ENCODE measurements at places on chromosomes 11 and 22.

GRCh38 chr11:104883342-104883741, 14.9 kb downstream of the CASP12 start:
- no peak for DNase-seq

GRCh38 chr11:45879803-45880686, 5.4 kb upstream of the MAPK8IP1 start:
- no peak for DNase-seq

- DNase-seq, result peak; percentile 51
These were observed 31.6 kb upstream of the CBX7 start for GRCh38 chr22:39183991-39184585.

GRCh38 chr11:94546162-94546470, 2.4 kb downstream of the FUT4 start:
- DNase-seq, result no peak

DNA sequence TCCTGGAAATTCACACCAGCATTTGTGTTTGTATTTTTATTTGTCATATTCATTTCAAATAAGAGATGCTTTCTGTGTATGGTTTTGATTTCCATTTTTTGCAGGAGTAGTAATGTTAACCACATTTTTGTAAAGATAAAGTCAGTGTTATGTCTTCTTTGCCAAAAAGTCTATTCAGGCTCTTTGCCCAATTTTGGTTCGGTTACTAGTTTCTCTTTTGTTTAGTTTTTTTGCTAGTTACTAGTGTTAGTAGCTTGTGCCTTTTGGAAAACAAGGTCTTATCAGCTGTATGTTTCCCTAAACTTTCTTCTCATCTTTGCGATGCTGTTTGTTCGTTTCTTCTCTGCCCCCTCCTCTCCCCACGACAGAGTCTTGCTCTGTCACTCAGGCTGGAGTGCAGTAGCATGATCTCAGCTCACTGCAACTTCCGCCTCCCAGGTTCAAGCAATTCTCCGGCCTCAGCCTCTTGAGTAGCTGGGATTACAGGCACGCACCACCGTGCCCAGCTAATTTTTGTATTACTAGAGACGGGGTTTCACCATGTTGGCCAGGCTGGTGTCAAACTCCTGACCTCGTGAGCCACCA, 112.3 kb upstream of the GRK3 start:
- peak; percentile 10 for DNase-seq

DNA sequence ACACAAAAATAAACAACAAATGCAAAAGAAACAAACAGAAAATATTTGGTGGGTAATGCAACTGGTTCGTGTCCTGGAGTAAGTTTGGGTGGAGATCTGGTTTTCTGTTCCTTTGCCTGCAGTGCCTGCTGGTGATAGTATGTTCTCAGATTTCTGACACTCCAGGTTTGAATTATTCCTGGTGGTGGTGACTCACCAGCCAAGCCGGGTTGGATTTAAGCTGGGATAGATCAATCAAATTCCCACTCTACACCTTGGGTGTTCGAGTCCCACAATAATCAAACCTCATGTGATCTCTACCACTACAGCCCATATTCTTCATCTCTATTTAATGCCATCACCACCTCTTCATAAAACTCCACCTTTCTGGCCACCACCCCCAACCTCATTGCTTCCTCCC, 421.8 kb downstream of the NTM start:
- DNase-seq, result no peak

- no peak for DNase-seq
These were observed 62.9 kb downstream of the JAM3 start for GRCh38 chr11:134131628-134132244.

GRCh38 chr22:46090036-46090591, 60.2 kb upstream of the PPARA start:
- no peak for DNase-seq

GRCh38 chr11:103649401-103649895, 387.0 kb upstream of the DDI1 start:
- DNase-seq, result no peak

DNA sequence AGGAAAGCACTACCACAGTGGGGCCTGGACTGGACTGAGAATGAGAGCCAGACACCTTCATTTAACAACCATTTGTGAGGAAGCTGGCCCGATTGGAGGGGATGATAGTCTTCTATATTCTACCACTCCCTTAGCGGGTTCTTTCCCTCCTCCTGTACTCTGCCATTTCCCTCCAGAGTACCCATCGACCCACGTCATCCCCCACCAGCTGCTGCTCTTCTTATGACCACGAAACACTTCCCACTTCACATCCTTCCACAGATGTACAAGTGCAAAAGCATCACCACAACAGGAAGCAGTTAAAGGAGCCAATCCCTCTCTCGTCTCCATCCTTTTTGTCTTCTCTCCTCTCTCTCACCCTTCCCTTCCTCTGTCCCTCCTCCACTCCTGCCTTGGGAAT, 18.0 kb upstream of the UBASH3B start:
- DNase-seq, result no peak

DNA sequence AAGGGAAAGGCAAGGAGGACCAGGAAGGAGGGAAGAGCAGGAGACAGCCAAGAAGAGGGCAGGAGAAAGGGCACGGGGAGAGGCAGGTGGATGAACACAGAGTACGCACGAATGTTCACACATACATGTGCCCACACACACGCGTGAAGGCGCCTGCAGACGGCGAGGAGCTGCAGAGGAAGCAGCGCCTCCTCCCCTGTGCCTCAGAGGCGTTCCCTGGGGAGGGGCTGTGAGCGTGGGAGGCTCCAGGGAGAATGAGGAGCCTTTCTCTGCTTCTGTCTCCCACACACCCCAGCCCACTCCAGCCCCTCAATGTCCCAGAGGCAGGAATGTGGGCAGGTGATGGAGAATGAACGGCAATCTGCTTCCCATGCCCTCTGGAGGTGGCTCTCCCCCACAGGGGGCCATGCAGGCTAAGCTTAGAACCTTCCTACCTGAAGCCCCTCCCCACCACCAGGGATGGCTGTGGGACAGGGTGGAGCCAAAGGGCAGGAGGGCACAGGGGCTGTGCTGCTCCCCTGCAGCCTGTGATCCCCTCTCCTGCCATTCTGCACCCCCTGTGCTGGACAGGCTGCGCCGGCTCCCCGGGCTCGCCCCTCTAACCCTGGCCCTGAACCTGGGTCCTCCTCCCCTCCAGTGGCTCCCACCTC, 25.3 kb downstream of the PPM1F start:
- no peak for DNase-seq

DNA sequence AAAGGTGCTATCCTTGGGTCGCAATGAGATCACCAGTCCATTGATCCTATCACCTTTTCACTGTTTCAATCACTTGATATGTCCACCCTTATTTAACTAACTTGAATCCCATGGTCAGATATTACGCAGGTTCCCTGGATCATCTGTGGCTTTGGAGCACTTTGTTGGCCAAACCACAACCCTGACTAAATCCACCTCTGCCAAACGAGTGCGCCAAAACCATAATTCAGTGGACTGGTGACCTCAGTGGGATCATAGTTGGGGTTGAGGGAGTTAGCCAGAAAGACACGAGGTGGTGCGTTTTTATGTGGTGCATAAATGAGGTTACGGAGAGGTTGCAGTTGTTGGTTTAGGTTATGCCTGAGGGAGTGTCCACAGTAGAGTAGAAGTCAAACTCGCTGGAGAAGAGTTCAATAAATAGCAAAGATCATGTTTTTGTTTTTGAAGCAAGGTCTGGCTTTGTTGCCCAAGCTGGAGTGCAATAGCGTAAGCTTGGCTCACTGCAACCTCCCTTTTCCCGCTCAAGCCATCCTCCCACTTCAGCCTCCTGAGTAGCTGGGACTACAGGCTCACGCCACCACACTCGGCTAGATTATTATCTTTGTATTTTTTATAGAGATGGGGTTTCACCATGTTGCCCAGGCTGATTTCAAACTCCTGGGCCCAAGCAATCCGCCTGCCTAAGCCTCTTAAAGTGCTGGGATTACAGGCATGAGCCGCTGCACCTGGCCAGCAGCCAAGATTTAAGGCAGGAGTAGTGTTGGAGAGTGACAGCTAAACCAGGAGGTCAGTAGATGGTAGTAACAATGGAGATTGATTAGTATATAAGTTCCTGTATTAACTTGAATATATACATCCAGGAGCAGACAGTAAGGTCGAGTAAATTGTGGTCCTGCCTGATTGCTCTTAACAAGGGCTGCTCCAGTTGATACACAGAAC, 4.5 kb downstream of the FOXR1 start:
- DNase-seq, result no peak

- DNase-seq, result no peak
These were observed 76.6 kb downstream of the WT1 start for GRCh38 chr11:32358729-32359128.

- no peak for DNase-seq
These were observed 83.7 kb downstream of the MYO7A start for GRCh38 chr11:77211594-77212251.

DNA sequence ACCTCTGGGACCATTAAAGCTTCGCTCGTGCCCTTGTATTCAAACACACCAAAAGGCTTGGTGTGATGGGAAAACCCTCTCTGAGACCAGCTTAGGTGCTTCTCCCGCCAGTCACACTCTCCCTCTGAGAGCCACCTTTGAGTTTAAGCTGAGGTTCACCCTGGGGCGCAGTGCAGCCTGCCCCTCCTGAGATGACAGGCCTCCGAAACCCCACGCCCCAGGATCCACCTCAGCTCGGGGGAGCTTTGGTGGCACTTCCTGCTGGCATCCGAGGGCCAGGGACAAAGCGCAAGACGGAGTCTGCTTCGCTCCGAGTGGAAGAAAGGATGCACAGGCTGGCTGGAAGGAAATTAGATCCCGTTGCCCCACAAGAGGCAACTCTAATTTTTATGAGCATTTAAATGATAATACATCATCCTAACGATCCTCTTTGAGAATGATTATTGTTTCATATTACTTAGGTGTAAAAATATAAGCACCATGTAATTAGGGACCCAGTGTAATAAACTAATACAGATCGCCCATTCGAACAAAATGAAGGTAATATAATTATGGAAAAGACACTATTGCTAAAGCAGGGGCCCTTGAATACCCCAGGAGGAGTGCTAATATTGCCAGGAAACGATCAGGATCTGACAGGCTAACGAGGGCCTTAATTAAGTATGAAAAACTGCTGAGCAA, 134.7 kb downstream of the CEP164 start:
- DNase-seq, result no peak

DNA sequence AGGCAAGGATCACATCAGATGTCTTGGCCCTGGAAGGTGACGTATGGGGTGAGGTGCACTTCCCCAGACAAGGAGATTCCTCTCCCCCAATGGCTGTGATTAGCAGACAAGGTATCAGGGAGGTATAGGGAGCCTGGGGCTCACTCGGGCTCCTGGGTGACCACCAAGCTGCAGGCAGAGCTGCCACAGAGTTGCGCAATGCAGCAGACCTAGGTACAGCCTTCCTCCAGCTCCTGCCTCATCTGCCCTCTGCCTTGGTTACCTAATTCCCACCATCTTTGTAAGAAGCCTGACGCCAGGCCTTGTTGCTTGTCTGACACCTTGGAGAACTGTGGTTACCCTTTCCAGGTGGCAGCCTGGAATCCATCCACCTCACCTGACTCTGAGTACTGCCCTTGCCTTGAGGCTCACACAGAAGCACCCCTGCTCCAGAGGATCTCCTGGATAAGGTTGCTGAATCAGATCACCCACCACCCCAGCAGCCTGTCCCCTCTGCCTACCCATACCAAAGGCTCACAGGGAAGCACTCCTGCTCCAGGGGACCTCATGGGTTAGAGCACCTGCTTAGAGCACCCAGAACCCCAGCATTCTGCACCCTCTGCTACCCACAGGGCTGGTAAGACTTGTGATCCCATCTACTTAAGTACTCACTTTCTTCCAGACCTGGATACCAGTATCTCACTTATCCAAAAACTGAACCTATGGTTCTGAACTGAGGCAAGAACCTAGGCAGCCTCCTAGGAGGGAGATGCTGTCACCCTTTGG, 40.4 kb downstream of the GAB4 start:
- DNase-seq, result no peak

- DNase-seq, result no peak
These were observed 206.2 kb upstream of the MTMR2 start for GRCh38 chr11:96130061-96130620.

- no peak for DNase-seq
These were observed 18.5 kb upstream of the SLC25A1 start for GRCh38 chr22:19196841-19197612.

DNA sequence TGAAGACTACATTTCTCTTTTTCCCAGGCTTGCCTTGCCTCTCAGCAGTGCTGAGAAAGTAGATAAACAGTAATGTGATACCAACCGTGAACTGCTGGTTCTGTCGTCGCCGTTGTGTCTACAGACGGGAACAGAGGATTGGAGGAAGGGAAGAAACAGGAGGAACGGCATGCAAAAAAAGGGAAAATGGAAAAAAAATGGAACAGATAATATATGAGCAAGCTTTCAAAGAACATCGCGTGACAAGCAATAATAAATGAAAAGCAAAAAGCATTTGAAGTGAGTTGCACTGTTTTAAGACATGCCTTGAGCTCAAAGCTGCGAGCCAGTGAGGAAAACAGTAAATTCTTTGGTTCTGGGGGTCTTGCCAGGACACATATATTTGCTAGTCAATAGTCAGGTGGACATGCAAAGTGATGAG, 305.9 kb downstream of the CADM1 start:
- DNase-seq, result no peak

DNA sequence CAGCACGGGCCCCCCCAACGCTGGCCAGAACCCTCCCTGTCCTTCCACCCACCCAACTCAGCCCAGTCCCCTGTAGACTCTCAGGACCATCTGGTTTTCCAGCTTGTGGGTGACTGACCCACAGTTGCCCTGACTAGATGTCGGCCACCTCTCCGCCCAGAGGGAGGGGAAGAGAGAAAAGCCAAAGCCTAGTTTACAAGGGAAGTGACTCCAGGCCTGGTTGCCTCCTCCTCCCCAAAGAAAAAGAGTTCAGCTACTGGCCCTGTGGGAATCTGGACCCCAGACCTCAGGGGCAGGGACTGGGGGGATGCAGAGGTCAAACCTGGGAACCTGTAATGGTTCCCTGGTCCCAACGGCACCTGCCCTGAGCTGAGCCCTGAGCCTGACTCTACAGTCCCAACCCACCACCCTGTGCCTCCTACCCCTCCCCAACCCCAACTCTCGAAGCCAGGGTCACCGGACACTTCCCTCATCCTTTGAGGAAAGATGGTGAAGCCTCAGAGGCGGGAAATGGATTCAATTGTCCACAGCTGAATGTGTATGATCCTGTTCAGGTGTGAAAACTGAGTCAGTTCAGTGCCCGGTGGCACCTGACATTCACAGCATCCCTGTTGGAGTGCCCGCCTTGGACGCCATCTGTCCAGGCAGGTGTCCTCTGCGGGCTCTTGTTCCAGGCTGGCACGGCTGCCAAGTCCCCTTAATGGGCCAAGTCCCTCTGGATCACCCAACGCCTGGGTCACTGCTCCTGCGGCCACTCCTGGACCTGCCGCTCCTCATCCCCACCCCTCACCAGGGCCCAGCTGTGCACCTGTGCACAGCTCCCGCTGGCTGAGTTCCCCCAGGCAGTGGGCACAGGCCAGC, 21.0 kb upstream of the WNT7B start:
- DNase-seq, result no peak

DNA sequence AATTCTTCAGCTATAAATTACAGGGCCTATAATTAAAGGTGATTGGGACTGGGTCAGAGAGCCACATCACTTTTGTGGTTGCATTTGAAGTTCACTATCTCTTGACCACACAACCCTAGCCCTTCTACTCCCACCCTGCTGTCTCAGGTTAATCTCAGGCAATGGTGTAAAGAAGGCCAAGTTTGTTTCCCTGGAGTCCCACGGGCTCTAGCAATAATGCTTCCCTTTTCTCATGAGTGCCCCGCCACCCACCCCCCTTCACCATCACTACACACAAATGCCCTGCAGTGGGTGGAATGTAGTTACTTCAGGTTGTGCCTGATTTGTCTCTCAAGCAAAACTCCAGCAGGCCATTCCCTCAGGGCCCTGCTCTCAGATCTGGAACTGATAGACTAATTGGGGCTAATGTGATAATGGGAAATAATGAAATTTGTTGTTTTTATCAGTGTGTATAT, 1.8 kb upstream of the EHF start:
- DNase-seq, result no peak

Measured in lung (tissue), 17 donors.